ENCODE measurements at places on chromosomes 3 and 15. TPM values are rescaled to one million over a fixed set of nuclear protein-coding genes. Genes with fewer than 3 reads are reported as not detected.
A peak's percentile ranks its signal among the peaks of the same experiment; 100 is the strongest.

GRCh38 chr15:90382320-90382719, 5.7 kb upstream of the IQGAP1 start:
- no peak overlapping the region for H3K4me3 ChIP-seq
- H3K4me1 ChIP-seq: no peaks in the 10 kb centered on the region
- H3K36me3 ChIP-seq: no peaks in the 10 kb centered on the region
- no peaks in the 10 kb centered on the region for H3K27me3 ChIP-seq

DNA sequence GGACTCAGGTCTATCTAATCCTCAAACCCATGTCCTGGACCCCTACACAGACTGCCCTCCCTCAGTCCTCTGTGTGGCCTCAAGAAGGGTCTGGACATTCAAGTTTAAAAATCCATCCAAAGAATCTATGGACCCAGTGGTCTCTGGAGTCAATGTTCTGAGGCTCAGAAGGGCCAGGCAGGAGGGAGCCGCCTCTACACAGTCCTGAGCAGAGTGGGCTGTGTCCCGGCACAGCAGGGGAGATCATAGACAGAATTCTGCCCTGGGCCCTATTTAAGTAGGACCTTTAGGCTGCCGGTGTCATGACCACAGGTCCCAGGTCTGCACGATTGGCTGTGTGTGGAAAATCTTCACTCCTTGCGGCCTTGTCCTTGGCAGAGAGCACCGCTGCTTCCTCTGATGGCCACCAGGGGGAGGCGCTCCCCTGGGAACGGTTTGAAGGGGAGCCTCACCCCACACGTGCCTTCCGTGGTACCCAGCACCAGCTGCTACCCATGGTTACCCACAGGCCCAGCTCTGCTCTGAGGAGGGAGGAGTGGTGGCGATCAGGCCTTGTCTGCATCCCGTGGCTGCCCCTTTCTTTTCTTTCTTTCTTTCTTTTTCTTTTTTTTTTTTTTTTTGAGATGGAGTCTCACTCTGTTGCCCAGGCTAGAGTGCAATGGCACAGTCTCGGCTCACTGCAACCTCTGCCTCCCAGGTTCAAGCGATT, 37.9 kb downstream of the CHRD start:
- peak; percentile 78 for DNase-seq
- H3K27me3 ChIP-seq: no peaks in the 10 kb centered on the region
- H3K4me1 ChIP-seq: no peaks in the 10 kb centered on the region
- no peak overlapping the region for H3K4me3 ChIP-seq

DNA sequence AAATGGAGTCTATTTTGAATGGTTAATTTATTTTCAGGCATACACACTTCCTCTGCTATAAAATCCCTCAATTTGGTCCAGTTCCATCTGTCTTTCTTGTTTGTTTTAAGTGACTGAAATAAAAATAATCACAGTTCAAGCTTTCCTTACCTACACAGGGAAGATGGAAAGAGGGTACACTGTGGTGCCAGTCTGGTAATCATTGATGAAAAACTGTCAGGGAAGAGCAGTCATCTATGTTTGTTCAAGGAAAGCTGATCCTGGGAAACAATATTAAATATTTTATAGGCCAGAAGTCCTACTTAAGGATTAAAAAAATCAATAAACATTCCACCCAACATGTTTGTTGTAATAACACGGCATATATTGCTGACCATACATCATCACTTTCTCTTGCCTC, 115.2 kb upstream of the KCNMB2 start:
- H3K36me3 ChIP-seq: no peaks in the 10 kb centered on the region
- no peaks in the 10 kb centered on the region for H3K27me3 ChIP-seq
- H3K4me3 ChIP-seq: no peak overlapping the region
- no peak for DNase-seq

GRCh38 chr3:131616719-131617118, 113.9 kb upstream of the MRPL3 start:
- no peaks in the 10 kb centered on the region for H3K4me1 ChIP-seq
- no peak overlapping the region for H3K4me3 ChIP-seq
- no peak for DNase-seq
- H3K36me3 ChIP-seq: no peaks in the 10 kb centered on the region

The MESP2 gene
- not detected for polyA plus RNA-seq

DNA sequence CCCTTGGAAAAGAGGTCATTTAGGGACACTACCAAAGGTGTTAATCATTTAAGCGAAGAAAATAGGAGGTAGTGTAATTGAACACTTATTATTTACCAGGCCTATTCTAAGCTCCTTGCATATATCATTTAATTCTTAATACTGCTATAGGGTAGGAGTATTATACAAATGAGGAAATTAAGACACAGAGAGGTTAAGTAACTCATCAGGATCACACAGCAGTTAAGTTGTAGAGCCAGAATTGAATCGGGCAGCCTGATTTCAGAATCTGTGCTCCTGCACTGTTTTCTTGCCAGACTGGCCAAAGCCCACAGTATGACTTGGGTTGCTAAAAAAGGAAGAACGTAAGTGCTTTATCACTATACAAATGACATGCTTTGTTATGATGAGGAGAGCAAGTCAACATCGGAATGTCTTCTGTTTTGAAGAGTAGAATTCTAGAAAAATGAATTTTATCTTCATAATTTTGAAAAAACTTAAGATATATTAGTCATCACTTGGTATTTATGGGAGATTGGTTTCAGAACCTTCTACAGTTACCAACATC, 31.4 kb downstream of the HPS3 start:
- H3K36me3 ChIP-seq: peaks cover 40% of the 10 kb centered on the region
- H3K27ac ChIP-seq: no peak overlapping the region
- DNase-seq: no peak
- H3K4me3 ChIP-seq: no peak overlapping the region

- H3K4me3 ChIP-seq: no peak overlapping the region
- no peaks in the 10 kb centered on the region for H3K4me1 ChIP-seq
- no peak for DNase-seq
- no peaks in the 10 kb centered on the region for H3K36me3 ChIP-seq
- no peak overlapping the region for H3K27ac ChIP-seq
Measured at GRCh38 chr3:124372775-124373174, 357.5 kb upstream of the UMPS start.

- peak overlapping the region; percentile 93 for H3K27ac ChIP-seq
- no peaks in the 10 kb centered on the region for H3K36me3 ChIP-seq
- peaks cover 66% of the 10 kb centered on the region for H3K4me1 ChIP-seq
- H3K4me3 ChIP-seq: peak overlapping the region; percentile 47
- DNase-seq: peak; percentile 95
- H3K27me3 ChIP-seq: no peaks in the 10 kb centered on the region
Measured at GRCh38 chr3:129596194-129597086, 10.0 kb downstream of the PLXND1 start.

GRCh38 chr15:33915571-33916407, 52.5 kb upstream of the CHRM5 start:
- H3K36me3 ChIP-seq: no peaks in the 10 kb centered on the region
- H3K4me1 ChIP-seq: peaks cover 13% of the 10 kb centered on the region
- no peaks in the 10 kb centered on the region for H3K27me3 ChIP-seq
- peak; percentile 32 for DNase-seq
- H3K4me3 ChIP-seq: no peak overlapping the region

DNA sequence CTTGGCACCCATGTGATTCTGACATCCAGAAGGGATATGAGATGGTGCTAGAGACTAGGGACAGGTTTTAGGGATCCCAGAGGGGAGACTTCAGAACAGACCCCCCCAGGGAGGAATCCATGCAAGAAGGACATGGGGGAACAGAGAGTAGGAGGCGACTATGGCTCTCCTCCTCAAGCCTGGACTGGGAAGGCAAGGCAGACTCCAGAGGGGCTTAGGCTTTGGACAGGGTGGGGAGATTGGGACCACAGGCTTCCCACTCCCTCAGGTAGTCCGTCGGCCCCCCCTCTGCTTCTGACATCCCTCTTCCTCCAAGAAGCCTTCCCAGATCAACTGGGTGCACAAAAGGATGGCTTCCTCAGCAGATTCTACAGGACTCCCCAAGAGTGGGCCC, 3.0 kb upstream of the VIPR1 start:
- H3K36me3 ChIP-seq: no peaks in the 10 kb centered on the region
- H3K27me3 ChIP-seq: peaks cover 57% of the 10 kb centered on the region
- H3K27ac ChIP-seq: no peak overlapping the region
- no peaks in the 10 kb centered on the region for H3K4me1 ChIP-seq

DNA sequence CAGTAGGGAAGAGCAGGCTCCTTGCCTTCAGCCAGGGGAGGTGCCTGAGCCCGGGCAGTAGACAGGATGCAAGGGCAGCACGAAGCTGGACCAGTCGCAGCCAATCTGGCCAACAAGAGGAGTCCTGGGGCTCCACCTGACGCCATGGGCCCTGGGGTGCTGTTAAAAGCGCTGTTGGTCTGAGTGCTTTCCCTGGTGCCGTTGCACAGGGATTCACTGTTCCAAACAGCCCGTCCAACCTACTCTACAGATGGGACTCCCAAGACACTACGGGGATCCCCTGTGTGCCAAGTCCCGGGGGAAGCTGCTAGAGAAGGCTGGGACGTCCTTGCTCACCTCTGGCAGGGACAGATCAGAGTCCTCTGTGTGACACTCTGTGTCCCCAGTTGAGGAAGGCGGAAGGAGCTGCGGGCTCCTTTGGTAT, 632 bp downstream of the CTSH start:
- no peak overlapping the region for H3K27ac ChIP-seq
- H3K4me3 ChIP-seq: no peak overlapping the region
- H3K4me1 ChIP-seq: no peaks in the 10 kb centered on the region
- no peaks in the 10 kb centered on the region for H3K36me3 ChIP-seq
- H3K27me3 ChIP-seq: peaks cover 38% of the 10 kb centered on the region

GRCh38 chr15:62085740-62086139, 19.0 kb downstream of the C2CD4A start:
- no peak overlapping the region for H3K27ac ChIP-seq
- H3K4me1 ChIP-seq: peaks cover 10% of the 10 kb centered on the region
- H3K36me3 ChIP-seq: no peaks in the 10 kb centered on the region

DNA sequence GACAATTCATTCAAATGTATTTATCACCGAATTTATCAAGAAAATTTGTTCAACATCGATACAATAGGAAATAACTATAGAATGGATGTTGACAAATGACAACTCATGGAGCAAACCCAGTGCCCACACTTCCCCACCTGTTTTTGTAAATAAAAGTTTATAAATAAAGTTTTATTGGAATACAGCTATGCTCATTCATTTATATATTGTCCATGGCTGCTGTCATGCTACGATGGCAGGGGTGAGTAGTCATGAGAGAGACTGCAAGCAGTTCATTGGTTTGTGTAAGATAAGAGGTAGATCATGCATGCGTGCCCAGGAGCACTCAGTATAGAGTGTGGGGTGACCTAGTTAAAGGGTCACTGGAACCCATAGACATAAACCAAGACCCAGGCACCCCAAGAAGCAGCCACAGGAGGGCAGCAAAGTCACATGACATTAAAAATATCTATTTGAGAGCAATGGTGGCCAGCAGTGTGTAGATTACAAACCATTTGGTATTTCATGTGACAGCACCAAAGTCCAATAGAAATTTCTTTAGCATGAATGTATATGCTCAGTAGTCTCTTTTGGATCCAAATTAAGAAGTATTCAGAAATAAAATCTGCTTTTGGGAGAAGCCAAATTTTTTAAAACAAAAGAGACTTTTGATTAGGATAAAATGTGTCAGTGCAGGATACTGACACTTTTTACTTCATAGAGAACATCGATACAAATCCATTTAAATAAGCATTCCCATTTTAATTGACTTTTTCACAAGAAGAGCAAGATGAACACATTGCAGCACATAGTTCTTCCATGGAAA, 794.8 kb downstream of the MCTP2 start:
- no peaks in the 10 kb centered on the region for H3K4me1 ChIP-seq
- no peaks in the 10 kb centered on the region for H3K36me3 ChIP-seq
- DNase-seq: peak; percentile 76

DNA sequence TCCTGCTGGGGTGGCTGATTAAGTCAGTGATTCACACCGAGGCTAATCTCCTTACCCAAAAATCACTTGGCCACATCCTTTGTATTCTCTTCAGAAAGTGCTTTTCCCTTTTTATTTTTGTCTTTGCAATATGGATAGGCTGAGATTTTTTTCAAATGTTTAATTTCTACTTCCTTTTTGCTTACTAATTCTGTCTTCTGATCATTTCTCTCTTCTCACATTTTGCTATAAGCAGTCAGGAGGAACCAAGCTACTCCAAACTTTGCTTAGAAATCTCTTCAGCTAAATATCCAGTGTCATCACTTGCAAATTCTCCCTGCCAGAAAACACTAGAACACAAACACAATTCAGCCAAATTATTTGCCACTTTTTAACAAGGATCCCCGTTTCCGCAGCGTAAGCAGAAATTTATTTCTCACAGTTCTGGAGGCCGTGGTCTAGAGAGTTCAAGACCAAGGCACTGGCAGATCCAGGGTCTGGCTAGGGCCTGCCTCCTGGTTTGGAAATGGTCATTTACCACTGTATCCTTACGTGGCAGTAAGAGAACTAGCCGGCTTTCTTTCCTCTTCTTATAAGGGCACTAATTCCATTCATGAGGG, 104.9 kb downstream of the IL5RA start:
- no peaks in the 10 kb centered on the region for H3K4me1 ChIP-seq
- H3K27ac ChIP-seq: no peak overlapping the region
- no peaks in the 10 kb centered on the region for H3K36me3 ChIP-seq
- DNase-seq: no peak
- no peaks in the 10 kb centered on the region for H3K27me3 ChIP-seq

DNA sequence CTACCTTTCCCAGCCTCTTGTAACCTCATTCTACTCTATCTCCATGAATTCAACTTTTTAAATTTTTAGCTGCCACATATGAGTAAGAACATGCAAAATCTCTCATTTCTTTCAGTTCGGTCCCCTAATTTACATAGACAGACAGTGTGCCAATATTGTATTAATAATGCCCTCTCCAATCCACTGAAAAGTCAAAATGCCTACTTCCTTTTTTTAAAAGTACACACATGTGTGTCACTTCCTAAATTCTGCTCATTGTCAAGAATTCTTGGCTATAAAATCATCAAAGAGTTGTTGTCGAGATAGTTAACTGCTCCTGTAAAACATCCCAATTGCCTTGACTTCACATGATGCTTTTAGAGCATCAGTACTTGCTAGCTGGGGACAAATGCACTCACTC, 84.2 kb upstream of the IL12A start:
- peaks cover 16% of the 10 kb centered on the region for H3K4me1 ChIP-seq
- H3K27ac ChIP-seq: no peak overlapping the region
- H3K27me3 ChIP-seq: no peaks in the 10 kb centered on the region
- DNase-seq: no peak

The DNAH1 gene
- 0.89 TPM for polyA plus RNA-seq

The PATL2 gene
- polyA plus RNA-seq: not detected

Measured in GM23248 (cell line).